NCI-H187 treated with DMSO at 0.1 percent for 48 hours (cell line): ENCODE measurements at places on chromosomes 16 and 17.

GRCh38 chr16:50724306-50724705 is 17.6 kb upstream of the CYLD start:
- DNase-seq: no peak

GRCh38 chr17:31200287-31200686 is 96.8 kb downstream of the OMG start:
- no peak for DNase-seq

DNA sequence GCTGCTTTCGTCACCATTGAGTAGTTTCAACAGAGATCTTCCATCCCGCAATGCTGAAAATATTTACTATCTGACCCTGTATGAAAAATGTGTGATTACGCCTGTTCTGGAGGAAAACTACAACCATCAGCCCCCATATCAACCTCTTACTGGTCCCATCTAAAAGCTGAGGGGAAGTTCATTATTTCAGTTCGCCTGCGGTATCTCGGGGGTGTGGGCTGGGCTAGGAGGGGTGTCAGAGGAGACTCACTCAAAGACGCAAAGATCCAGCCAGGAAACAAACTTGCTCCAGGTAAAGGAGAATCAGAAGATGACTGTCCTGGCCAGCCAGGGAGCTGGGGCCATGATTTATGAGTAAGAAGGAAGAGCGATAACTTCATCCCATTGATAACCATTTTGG is 13.7 kb downstream of the CACNG1 start:
- DNase-seq: no peak

DNA sequence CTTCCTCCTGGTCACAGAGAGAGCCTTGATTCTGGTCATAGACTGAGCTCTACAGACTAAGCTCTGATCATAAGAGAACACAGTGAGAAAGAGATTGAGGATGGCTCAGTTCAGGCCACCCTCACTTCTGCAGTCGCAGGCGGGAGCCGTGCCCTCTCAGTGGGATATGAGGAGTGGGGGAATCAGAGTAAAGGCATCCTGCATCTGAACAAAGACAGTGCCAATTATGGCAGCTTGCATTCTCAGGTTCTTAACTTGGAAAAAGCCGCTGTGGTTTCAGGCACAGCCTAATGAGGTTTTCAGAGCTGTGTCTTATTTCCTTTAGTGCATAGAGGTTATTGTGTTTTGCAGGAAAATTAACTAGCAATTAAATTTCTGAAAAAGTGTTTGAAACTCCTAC is 134.4 kb upstream of the NLRP1 start:
- no peak for DNase-seq

DNA sequence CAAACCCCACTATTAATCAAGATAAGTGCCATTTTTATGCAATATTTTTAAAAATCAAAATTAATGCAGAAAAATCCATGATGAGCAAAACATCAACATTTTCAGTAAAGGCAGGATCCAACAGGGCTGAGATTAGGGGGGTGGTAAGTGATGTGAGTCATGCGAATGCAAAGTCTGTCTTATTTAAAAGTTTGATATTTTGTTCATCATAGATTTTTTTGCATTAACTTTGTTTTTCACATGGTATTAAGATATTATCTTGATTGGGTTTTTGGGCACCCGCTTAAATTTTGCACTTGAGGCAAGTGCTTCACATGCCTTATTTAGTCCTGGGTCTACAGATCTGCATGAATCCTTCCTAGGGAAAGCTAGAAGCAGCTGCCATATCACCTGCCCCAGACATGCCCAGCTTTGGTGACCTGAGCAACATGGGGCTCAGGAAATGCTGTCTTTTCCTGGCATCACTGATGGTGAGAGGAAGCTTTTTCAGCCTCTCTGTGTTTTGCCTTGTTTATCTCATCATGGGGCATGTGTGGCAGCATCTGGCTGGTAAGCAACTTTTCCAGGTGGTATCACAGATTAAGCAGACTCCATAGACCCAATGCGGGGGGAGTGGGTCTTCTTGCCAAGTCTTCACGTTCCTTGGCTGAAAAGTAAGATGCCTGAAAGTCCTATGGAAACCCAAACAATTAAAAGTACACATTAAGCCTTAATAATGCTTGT is 57.6 kb upstream of the NFAT5 start:
- DNase-seq: no peak

- no peak for DNase-seq
Measured at GRCh38 chr16:81384006-81384405, 60.6 kb upstream of the CMIP start.

GRCh38 chr17:30477774-30478115 is 537 bp downstream of the GOSR1 start:
- no peak for DNase-seq

GRCh38 chr16:4136229-4136813 is 20.1 kb upstream of the ADCY9 start:
- DNase-seq: no peak

- no peak for DNase-seq
Measured at GRCh38 chr17:56994009-56994792, 16.3 kb downstream of the SCPEP1 start.

DNA sequence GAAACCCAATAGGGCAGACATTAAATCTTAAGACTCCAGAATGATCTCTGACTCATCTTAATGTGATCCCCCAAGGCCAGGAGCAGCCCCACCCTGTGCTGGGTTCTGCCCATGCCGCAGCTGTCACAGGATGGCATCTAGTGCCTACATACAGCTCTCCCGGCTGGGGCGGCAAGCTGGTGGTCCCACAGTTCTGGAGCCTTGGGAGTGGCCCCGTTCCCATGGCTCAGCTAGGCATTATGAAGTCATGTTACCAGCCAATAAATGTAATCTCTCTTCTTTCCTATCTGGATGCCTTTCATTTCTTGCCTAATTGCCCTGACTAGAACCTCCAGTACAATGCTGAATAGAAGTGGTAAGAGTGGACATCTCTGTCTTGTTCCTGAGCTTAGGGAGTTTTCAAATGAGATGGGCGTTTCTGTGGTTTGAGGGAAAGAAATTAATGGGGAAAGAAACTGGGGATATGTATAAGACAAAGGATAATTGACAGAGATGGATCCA is 95.7 kb upstream of the DNAH17 start:
- DNase-seq: no peak
